Fibroblast of skin of back (primary cell): ENCODE measurements at places on chromosomes 4 and X.

GRCh38 chr4:119825696-119826095, 197.1 kb upstream of the PDE5A start:
- no peak for DNase-seq

GRCh38 chr4:24179201-24179840, 289.5 kb upstream of the PPARGC1A start:
- no peak for DNase-seq

DNA sequence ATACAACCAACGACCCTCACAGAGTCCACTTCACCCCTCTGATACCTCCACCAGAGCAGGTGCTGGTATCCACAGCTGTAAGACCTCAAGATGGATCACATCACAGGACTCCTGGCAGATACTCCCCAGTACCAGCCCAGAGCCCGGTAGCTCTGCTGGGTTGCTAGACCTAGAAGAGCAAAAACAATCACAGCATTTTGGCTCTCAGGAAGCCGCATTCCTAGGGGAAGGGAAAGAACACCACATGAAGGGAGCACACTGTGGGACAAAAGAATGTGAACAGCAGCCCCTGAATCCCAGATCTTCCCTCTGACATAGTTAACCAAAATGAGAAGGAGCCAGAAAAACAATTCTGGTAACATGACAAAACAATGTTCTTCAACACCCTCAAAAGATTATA, 303.1 kb upstream of the GRIA3 start:
- DNase-seq = no peak

DNA sequence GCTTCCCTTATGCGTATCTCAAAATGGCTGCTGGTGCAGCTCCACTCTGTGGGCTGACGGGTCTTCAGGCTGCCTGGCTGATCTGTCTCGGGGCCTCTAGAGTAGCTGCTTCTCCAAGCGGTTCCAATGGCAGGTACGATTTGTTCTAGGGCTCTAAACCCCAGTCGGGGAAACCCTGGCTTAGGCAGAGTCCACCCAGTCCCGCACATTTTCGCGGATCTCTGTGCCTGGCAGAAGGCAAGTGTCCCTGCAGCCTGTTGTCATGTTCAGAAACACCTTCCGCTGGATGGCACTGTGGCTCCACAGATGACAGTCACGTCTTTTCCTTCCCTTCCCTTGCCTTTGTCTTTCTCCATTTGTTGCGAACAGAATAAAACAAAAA, 54.4 kb downstream of the NBDY start:
- DNase-seq = no peak

GRCh38 chr4:61245069-61245714, 45.1 kb downstream of the ADGRL3 start:
- DNase-seq = peak; percentile 5
